ENCODE measurements at places on chromosomes 2 and 18.

DNA sequence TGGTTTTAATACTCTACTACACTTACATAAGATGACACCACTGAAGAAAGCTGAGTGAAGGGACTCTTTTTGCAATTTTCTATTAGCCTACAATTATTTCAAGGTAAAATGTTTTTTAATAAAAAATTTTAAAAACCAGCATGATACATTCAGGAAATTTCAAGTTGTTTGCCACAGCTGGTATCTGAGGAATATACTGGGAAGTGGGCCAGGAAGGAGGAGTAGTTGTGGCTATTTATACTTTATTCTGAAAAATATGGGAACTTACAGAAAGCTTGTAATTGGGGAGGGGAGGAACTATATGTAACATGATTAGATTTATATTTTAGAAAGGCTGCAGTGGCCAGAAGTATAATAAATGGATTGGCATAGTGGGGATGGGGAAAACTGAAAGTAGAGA lies 40.8 kb downstream of the WDR35 start:
- no peak for DNase-seq

GRCh38 chr2:1072250-1072649 lies 121.6 kb downstream of the SNTG2 start:
- DNase-seq: no peak

DNA sequence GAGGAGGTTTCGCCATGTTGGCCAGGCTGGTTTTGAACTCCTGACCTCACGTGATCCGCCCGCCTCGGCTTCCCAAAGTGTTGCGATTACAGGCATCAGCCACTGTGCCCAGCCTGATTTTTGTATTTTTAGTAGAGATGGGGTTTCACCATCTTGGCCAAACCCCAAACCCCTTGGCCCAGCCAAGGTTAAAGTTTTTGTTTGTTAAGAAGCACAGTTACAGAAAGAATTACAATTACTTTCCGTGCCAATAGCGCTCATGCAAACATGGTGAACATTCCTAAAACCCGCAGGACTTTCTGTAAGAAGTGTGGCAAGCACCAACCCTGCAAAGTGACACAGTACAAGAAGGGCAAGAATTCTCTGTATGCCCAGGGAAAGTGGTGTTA lies 26.1 kb downstream of the ITSN2 start:
- no peak for DNase-seq

DNA sequence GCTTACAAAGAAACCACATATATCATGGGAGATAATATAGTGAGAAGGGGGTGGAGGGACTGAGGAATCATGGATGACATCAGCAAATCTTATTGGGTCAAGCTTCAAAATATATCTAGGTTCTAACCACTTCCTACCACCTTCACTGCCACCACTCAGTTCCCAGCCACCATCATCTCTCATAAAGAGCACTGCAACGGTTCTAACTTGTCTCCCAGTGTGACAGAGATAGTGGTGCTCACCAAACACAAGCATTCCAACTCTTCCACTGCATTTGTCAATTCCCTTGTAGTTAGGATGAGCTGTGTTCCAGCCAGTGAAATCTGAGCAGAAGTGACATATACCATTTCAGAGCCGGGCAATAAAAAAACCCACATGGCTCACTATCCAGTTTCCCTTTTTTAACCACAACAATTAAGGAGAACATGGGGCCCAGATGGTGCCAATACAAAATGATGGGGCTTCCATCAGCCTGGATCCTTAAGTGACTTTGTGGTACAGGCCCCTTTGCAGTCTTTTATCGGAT lies 318.1 kb downstream of the NBAS start:
- no peak for DNase-seq

GRCh38 chr2:46973673-46974072 lies 58.1 kb upstream of the MCFD2 start:
- DNase-seq: no peak

DNA sequence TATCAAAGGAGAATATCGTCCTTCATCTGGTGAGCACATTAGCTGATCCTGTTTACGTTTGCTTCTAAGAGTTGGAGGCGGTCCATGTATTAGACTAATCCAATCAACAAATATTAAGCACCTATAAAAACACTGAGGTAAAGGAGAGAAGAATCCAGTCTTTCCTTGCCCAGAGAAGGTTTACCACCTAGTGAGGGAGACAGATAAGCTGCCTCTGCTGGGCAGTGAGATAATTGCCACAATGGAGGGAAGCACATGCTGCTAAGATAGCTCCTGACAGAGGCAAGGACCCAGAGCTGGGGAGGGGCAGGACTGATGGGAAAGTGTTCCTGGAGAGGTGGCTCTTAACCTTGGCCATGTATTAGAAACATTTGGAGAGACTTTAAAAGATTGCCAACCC lies 36.7 kb upstream of the ST8SIA5 start:
- no peak for DNase-seq

- no peak for DNase-seq
These were observed 361.5 kb downstream of the DSEL start for GRCh38 chr18:67154979-67155378.

DNA sequence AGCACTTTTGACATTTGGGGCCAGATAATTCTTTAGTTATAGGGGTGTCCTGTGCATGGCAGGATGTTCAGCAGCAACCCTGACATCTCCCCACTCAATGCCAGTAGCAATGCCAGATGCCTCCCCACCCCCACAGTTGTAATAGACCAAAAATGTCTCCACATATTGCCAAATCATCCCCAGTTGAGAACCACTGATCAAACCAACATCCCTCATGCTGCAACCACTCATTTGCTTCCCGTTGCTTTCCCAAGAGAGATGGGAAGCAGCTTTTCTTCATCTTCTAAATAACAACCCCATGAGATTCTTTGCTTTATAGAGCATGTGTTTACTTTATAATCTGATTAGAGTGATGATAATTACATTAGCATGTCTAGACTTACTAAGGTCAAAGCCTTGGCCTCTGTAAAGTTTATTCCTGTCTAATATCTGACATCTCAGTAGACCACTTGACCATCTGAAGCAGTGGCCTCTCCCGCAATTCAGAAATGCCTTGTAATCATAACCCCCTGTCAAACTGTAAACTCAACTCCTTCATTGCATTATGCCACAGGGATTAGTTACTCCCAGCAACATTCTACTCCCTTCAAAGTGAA lies 28.7 kb upstream of the C1D start:
- no peak for DNase-seq

DNA sequence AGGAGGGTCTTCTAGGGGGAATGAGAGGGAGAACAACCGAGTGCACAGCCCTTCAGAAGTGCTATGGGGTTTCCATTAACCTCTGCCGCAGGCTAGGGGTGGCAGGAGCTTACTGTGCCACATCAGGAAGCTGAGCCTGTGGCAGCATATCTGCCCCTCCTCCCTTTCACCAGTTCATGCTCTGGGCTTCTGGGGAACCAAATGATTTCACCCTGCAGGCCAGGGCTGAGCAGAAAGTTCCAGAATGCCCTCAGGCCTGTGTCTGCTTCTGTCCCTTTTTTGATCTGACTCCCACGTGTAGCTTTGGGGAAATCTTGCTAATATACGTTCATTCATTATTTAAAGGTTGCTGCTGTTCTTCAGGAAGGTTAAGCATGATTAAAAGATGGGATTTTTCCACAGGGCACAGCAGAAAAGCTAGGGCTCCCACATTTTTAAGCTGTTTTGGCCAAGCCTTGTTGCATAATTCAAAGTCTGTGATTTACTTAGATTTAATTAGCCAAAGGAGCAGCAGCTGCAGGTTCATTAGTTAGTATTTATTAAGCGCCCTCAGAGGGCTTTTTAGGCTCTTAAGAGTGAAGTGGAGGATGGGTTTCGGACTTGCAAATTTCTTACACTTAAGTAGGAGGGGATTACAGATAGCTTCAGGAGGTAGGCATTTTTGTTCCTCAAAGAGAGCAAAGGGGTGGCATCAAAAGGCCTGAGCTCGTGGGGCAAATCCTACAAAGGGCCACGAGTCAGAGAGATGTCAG lies 10.2 kb downstream of the TMEM247 start:
- no peak for DNase-seq

DNA sequence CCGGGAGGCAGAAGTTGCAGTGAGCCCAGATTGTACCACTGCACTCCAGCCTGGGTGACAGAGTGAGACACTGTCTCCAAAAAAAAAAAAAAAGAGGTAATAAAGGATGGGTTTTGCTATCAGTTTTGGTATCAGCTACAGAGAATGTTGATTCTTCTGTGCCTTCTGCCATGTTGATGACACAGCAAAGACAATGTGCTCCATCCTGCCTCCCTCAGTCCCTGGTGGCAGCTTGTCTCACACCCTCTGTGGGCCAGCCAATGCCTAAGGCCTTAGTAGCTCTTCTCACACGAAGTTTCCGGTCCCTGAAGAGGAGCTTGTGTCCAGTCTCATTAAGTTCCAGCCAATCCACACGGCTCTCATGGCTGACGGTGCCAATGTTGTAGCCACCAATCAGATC lies 17.6 kb downstream of the IFT172 start:
- DNase-seq: no peak
